ENCODE measurements at places on chromosomes 7 and 10. TPM values are rescaled to one million over a fixed set of nuclear protein-coding genes. Genes with fewer than 3 reads are reported as not detected.
A peak's percentile ranks its signal among the peaks of the same experiment; 100 is the strongest.

The PRSS1 gene
- not detected for total RNA-seq

The SFTPA1 gene
- not detected for total RNA-seq

The SPDYE1 gene
- not detected for total RNA-seq

The LGI1 gene
- 0.28 TPM for total RNA-seq

The FERD3L gene
- not detected for total RNA-seq

The FGFR2 gene
- 106 TPM for total RNA-seq

- H3K27ac ChIP-seq: no peak overlapping the region
- H3K27me3 ChIP-seq: peaks cover 98% of the 10 kb centered on the region
- H3K4me1 ChIP-seq: peaks cover 76% of the 10 kb centered on the region
These were observed 6.2 kb downstream of the GATA3 start for GRCh38 chr10:8060704-8061121.

GRCh38 chr7:135914346-135914745 lies 62.8 kb downstream of the MTPN start:
- no peak for DNase-seq
- no peak overlapping the region for H3K4me3 ChIP-seq
- no peaks in the 10 kb centered on the region for H3K4me1 ChIP-seq

DNA sequence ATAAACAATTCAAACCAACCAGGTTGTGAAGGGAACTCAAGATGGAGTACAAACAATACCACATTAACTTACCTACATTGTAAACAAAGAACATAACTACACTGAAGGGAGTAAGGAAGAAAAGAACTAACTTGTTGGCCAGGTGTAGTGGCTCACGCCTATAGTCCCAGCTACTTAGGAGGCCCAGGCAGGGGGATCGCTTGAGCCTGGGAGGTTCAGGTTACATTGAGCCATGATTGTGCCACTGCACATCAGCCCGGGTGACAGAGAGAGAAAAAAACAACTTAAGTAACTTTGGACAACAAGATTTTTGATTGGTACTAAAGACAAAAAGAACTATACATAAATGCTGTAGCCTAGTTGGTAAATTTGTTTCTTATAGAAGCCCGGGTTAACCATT lies 68.8 kb downstream of the TRIL start:
- peaks cover 15% of the 10 kb centered on the region for H3K4me1 ChIP-seq
- peak overlapping the region; percentile 85 for H3K27ac ChIP-seq
- no peak overlapping the region for H3K4me3 ChIP-seq
- H3K36me3 ChIP-seq: no peaks in the 10 kb centered on the region
- no peaks in the 10 kb centered on the region for H3K27me3 ChIP-seq

DNA sequence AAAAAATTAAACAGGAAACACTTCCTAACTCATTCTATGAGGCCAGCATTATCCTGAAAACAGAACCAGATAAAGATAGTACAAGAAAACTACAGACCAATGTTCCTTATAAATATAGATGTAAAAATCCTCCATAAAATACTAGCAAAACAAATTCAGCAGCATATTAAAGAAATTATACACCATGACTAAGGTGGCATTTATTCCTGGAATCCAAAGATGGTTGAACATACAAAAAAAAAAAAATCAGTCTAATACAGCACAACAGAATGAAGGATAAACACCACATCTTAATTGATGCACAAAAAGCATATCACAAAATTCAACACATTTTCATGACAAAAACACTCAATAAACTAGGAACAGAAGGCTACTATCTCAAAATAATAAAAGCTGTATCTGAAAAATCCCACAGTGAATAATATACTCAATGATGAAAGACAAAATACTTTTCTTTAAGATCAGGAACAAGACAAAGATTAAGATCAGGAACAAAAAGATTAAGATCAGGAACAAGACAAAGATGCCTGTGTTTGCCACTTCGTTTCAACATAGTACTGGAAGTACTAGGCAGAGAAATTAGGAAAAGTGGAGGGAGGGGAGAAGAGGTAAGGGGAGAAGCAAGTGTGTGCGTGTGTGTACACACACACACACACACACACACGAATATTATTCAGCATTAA lies 95.6 kb downstream of the SNX13 start:
- peaks cover 11% of the 10 kb centered on the region for H3K4me1 ChIP-seq
- no peak overlapping the region for H3K27ac ChIP-seq
- DNase-seq: no peak
- no peaks in the 10 kb centered on the region for H3K27me3 ChIP-seq

- H3K27me3 ChIP-seq: no peaks in the 10 kb centered on the region
- peaks cover 18% of the 10 kb centered on the region for H3K4me1 ChIP-seq
- no peaks in the 10 kb centered on the region for H3K36me3 ChIP-seq
- peak; percentile 72 for DNase-seq
These were observed 2.0 kb upstream of the KIF11 start for GRCh38 chr10:92590623-92591549.

DNA sequence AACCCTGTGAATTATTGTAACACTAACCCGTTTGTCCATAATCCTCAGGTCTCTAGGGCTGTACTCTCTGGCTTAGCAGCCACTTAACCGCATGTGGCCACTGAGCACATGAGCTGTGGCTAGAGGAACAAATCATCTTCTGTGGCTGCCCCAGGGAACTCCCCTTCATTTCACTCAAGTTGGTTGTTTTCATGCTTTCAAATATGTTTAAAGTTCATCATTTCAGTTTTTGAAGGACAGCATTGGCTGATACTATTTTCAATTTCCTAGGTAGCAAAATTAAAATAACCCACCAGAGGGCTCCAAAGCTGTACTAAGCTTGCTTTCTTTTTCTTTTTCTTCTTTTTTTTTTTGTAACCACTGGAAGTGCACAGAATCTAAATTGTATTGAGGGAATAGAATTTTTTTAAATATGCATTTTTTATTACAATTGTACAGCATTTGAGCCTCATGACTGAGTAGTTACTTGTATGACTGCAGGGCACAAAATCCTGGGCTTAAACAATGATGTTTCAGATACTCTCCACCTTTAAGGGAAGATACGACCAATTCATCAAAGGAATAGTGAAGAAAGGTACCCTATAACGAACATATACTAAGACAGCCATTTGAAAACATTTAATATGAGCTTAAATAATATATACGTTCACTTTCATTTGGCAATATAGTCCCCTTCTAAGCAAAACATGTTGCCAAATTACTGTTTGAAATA lies 38.6 kb downstream of the MRC1 start:
- H3K4me1 ChIP-seq: peaks cover 10% of the 10 kb centered on the region
- H3K36me3 ChIP-seq: no peaks in the 10 kb centered on the region
- peak; percentile 56 for DNase-seq
- no peak overlapping the region for H3K27ac ChIP-seq
- H3K4me3 ChIP-seq: no peak overlapping the region

DNA sequence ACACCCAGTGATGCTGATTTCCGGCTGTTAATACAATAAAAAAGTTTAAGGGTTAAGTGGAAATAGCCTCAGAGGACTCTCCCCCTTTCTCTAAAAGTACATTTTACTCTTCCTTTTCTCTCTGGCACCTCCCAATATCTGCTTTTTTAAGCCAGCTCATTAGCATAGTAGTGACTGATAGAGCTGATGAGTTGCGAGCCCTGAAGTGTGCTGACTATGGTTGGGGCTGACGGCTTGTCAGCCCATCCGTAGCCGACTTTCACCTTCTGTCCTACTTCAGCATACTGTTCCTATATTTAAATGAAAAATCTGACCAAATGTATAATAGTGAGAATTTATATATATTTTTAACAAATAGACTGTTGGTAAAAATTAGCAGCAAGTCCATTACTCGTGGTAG lies 80.0 kb downstream of the SHH start:
- DNase-seq: no peak
- no peak overlapping the region for H3K27ac ChIP-seq
- no peaks in the 10 kb centered on the region for H3K4me1 ChIP-seq
- H3K27me3 ChIP-seq: no peaks in the 10 kb centered on the region
- no peaks in the 10 kb centered on the region for H3K36me3 ChIP-seq

DNA sequence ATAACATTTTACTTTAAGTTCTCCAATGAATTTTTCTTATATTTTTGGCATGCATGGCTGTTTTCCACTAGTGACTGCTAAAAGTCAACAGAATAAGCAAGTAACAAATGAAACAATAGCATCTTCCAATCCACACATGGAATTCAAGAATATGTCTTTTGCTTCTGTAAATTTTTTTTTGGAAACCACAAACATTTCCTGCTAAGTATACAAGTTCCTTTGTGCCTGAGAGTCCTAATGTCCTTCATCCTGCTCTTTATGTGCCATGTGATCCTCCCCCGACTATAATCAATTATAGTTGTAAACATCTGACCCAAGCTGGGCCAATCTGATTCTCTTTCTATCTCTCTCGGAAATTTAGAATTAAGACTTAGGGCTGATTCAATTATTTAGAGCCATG lies 61.2 kb downstream of the PPP1R3C start:
- no peak overlapping the region for H3K4me3 ChIP-seq
- no peak for DNase-seq
- H3K4me1 ChIP-seq: no peaks in the 10 kb centered on the region
- H3K27ac ChIP-seq: no peak overlapping the region
- H3K36me3 ChIP-seq: no peaks in the 10 kb centered on the region

DNA sequence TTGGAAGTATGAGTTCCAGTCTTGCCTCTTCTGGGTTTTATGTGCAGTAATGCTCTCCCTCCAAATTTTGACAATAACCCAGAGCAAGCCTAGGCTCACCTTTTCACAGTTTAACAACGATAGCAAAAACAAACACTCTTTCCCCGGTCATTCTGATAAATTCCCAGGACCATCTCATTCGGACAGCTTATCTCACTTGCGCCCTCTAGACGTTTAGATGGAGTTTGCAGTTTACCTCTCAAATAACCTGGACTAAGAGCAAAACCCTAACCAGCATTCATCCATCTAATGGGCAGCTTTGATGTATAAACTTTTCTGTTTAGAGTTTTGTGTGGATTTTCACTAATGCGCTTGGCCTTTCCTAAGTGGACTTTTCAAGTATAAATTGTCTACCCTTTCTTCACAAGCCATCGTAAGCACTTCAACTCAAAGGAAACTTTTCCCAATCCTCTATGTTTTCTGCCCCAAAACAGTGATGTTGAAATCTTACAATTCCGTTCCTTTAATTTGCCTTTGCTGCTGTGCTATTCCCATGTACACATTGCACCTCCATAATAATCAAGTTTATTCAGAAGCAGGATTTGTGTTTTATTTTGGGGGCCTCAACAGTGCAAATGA lies 114.9 kb downstream of the HDAC9 start:
- peaks cover 16% of the 10 kb centered on the region for H3K4me1 ChIP-seq
- no peak overlapping the region for H3K4me3 ChIP-seq
- H3K27ac ChIP-seq: no peak overlapping the region
- no peaks in the 10 kb centered on the region for H3K36me3 ChIP-seq
- DNase-seq: peak; percentile 84
- no peaks in the 10 kb centered on the region for H3K27me3 ChIP-seq

GRCh38 chr10:18421726-18422293 lies 229.6 kb downstream of the NSUN6 start:
- H3K4me1 ChIP-seq: peaks cover 4% of the 10 kb centered on the region
- H3K27me3 ChIP-seq: no peaks in the 10 kb centered on the region
- no peak overlapping the region for H3K27ac ChIP-seq

DNA sequence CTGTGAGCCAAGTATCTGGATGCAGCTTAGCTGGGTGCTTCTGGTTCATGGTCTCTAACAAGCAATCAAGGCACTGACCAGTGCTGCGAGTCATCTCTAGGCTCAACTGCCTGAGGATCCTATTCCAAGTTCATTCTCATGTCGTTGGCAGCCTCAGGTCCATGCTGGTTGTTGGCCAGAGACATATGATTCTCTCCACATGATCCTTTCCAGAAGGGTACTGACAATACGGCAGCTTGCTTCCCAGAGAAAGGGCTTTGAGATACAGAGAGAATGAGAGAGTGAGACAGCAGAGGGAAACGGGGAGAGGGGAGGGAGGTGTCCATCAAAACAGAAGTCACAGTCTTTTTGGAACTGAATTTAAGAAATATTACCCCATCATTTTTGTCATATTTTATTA lies 405.6 kb downstream of the XPNPEP1 start:
- no peaks in the 10 kb centered on the region for H3K27me3 ChIP-seq
- DNase-seq: no peak
- H3K27ac ChIP-seq: no peak overlapping the region
- H3K4me3 ChIP-seq: no peak overlapping the region
- no peaks in the 10 kb centered on the region for H3K4me1 ChIP-seq
- no peaks in the 10 kb centered on the region for H3K36me3 ChIP-seq
